Stomach (tissue), 19 donors: ENCODE measurements at places on chromosomes 13 and 19. TPM values are rescaled to one million over a fixed set of nuclear protein-coding genes. Genes with fewer than 3 reads are reported as not detected.
A peak's percentile ranks its signal among the peaks of the same experiment; 100 is the strongest.

DNA sequence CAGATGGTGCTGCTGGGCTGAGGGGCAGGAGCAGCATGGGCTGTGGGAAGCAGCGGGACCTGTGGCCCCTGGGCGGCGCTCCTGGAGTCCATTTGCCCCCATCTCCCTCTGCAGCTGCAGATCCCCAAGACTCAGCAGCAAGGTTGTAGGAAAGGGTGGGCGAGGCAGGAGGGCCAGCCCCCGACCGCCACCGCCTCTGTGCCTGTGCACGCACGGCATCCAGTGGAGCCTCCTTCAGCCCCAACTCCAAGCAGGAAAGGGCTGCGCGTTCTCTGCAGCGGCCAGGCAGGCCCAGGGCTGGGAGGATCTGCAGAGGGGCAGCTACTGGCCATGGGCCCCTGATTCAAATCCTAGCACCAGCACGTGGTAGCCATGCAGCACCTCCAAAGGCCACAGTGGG is 20.8 kb downstream of the DPF1 start:
- no peak for DNase-seq

DNA sequence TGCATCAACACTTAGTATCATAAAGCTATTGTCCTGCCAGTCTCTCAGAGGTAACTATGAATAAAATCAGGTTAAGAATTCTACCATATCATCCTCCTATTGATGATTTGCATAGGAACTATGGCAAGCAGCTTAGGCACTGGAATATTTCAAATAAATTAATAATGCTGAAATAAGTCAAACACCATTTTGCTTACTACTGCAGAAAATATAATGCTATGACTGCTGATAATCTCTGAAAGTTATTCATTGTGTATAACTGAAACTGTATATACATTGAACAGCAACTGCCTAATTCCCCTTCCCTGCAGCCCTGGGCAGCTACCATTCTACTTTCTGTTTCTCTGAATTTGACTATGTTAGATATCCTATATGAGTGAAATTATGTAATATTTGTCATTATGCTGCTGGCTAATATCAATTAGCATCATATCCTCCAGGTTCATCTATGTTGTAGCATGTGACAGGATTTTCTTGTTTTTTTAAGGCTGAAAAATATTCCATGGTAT is 318.8 kb upstream of the SGCG start:
- DNase-seq, result no peak

DNA sequence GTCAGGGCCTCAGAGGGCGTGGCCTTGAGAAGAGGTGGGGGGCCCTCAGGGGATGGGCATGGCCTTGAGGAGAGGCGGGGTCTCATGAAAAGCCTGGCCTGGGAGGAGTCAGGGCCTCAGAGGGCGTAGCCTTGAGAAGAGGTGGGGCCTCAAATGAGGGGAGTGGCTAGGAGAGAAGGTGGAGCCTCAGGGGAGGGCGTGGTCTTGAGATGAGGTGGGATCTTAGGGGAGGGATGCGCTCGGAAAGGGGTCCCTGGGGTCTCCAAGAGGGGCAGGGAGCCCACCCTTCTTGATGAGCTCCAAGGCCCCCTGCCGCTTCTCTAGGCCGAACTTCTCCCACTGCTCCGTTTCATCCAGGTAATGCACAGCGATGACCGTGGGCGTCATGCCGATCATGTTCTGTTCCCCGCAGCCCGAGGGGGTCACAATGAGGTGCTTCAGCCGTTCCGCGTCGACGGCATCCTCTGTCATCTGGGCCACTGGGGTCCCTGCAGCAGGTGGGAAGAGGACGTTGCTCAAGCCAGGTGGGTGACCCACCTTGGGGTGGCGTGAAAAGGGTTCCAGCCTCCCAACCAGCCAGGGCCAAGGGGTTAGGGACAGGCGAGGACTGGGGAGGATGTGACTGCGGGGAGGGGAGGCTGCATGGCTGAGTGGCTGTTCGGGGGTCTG is 24.3 kb upstream of the TNFSF14 start:
- DNase-seq, result no peak

Gene RANBP3
- 130 TPM for total RNA-seq

DNA sequence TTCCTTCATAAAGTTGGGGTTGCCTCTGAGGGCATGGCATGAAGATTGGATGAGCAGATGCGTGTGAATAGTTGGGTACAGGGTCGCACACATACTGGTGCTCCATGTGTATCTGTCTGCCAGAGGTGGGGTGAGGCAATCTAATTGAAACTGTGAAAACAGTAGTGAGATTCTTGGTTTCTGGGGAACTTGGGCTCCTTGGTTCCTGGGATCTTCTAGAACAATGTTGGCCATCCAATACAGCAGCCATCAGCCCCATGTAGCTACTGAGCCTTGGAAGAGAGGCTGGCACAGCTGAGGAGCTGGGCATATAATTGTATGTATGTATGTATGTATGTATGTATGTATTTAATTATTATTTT is 616 bp downstream of the FCHO1 start:
- DNase-seq, result no peak

- peak; percentile 89 for DNase-seq
These were observed 9.8 kb upstream of the CIRBP start for GRCh38 chr19:1259206-1259875.

DNA sequence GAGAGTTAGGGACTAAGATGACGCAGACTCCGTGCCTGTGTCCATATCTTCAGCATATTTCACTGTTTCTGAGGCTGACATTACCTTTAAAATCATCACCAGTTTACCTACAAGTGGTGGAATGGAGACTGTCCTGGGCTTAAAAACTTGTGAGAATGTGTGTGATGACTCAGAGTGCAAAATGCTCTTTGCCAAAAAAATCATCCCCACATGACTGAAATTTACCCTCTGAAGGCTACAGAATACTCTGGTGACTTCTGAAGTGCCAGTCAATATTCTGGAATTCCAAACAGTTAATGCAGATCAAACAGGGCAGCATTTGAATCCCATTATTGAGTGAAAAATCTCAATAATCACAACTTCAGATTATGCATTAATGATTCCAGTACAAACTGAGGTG is 901.4 kb downstream of the EFNB2 start:
- DNase-seq, result no peak

Gene TMC4
- total RNA-seq, result 47.1 TPM

Gene ACTMAP
- 0.73 TPM for total RNA-seq

Gene PSG3
- not detected for total RNA-seq

GRCh38 chr13:75226733-75227435 is 255.1 kb downstream of the TBC1D4 start:
- no peak for DNase-seq

Gene GGN
- not detected for total RNA-seq

Gene CGB2
- not detected for total RNA-seq

GRCh38 chr13:43915451-43915850 is 35.7 kb downstream of the LACC1 start:
- DNase-seq, result no peak

- DNase-seq, result no peak
These were observed 406.2 kb downstream of the DLEU7 start for GRCh38 chr13:50437252-50437651.

DNA sequence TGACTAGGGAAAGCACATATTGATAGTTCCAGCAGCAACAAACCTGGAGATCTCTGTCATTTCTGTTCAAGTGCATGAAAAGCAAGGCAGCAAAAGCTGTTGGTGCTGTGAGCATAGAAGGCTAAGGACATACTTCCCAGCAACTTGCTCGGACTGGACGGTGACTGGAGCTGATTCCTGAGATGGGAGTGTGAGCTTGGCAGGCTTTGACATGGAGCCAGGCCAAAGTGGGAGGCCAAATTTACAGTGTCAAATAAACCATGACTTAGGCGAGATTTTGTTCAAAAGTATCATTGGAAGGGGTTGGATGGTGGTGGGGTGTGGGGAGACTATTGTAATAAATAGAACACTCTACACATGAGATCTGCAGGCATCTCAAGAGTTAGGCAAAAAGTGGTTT is 5.9 kb upstream of the ARGLU1 start:
- DNase-seq, result peak; percentile 61

GRCh38 chr19:50300051-50300450 is 29.1 kb downstream of the KCNC3 start:
- DNase-seq, result no peak

Gene RASAL3
- 1.8 TPM for total RNA-seq
